ENCODE measurements at places on chromosomes 7 and 10.

DNA sequence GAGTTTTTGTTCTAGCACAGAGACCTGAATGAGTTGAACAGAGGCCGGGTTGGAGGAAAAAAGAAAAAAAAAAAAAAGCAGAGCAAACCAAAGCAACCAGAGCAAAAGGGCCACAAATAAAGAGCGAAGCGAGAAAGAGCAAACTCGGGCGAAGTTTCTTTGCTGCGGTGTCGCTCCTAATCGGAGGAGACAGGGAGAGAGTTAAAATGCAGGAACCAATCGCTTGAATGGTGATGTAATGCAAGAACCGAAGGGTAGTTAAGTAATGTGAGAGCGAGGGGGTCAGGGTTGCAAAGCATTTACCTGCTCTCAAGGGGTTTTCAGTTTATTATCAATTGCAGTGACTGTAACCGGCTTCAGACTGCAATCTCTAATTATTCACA lies 271.7 kb downstream of the TRIL start:
- no peak for DNase-seq

GRCh38 chr10:88987243-88987725 lies 3.3 kb upstream of the FAS start:
- no peak for DNase-seq

- no peak for DNase-seq
Observed at GRCh38 chr7:11212816-11213215, 239.1 kb downstream of the PHF14 start.

DNA sequence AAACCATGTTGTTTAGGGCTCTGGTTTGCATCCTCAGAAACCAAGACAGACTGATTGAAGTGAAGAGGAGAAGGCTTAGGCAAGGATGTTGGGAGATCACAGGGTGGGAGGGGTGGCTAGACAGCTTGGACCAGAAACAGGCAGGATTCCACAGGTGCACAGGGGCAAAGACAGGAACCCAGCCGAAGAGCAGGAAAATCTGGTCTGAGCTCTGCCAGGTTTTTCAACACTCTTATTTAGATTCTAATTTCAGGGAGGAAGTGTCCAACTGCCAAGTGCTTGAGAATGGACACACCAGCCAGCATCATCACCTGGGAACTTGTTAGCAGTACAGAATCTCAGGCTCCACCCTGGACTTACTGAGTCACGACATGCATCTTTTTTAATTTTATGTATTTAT lies 93.8 kb downstream of the MARCHF5 start:
- DNase-seq, result no peak

- no peak for DNase-seq
Observed at GRCh38 chr10:42637142-42637541, 1.2 kb downstream of the ZNF33B start.

DNA sequence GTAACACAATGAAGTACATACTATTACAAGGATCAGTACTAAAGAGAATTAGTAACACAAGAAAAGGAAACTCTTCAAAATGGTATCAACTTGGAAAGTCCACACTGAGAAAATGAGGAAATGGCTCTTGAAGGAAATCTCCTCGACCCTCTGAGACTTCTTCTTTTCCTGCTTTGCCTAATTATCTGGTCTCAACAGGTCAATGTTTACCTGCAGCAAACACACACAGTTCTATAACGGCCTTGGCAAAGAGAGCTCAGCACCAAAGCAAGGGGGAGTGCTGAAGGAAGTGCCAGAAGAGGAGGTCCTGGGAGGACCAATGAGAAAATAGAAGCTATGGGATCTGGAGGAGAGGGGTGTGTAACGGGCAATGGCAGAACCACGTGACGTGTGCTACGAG lies 21.9 kb downstream of the CHCHD3 start:
- DNase-seq, result no peak

GRCh38 chr7:141071260-141071854 lies 2.5 kb upstream of the TMEM178B start:
- DNase-seq, result peak; percentile 46

DNA sequence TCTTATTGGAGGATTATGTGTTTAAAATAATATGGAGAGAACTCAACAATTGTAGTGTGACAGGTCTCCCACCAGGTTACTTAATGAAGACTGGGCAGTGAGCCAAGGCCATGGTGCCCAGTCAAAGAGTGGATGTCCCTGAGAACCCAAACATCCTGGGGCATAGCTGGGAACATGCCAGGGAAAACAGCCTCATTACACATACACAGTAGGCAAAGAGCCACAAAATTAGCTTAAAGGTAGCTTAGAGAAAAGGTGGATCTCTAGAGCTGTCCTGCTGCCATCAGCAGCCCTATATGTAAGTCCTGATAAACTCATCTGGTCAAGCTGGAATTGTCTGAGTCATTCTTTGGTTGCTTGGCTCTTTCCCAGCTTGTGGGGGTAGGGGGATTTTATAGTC lies 287.8 kb downstream of the PHF14 start:
- peak; percentile 81 for DNase-seq

- no peak for DNase-seq
Observed at GRCh38 chr7:77536017-77536412, 1.1 kb upstream of the PTPN12 start.

- no peak for DNase-seq
Observed at GRCh38 chr7:34928052-34928451, 109.2 kb downstream of the DPY19L1 start.

GRCh38 chr7:49937608-49938007 lies 155.4 kb downstream of the ZPBP start:
- DNase-seq, result no peak

DNA sequence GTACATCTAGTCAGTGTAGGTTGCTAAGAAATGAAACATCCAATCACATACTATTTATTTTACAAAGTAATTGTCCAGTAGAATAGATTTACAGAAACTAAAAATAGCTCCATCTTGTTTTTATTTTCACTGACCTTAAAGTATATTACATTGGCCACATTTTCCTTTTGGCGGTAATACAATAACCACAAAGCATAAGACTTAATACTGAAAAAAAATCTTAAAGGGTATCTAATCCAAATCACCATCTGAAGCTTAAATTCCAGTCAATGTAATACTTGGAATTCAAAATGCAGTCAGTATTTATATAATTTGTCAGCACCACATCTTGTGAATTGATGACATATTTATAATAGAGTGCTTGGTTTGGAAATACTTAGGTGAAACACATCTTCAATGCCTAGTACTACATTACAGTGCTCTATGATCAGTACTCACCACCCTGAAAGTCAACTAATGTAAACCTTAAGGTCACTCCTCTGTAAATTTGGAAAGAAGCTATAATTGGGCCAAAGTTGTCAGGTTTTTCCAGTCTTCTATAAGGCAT lies 8.9 kb downstream of the ANKMY2 start:
- no peak for DNase-seq

DNA sequence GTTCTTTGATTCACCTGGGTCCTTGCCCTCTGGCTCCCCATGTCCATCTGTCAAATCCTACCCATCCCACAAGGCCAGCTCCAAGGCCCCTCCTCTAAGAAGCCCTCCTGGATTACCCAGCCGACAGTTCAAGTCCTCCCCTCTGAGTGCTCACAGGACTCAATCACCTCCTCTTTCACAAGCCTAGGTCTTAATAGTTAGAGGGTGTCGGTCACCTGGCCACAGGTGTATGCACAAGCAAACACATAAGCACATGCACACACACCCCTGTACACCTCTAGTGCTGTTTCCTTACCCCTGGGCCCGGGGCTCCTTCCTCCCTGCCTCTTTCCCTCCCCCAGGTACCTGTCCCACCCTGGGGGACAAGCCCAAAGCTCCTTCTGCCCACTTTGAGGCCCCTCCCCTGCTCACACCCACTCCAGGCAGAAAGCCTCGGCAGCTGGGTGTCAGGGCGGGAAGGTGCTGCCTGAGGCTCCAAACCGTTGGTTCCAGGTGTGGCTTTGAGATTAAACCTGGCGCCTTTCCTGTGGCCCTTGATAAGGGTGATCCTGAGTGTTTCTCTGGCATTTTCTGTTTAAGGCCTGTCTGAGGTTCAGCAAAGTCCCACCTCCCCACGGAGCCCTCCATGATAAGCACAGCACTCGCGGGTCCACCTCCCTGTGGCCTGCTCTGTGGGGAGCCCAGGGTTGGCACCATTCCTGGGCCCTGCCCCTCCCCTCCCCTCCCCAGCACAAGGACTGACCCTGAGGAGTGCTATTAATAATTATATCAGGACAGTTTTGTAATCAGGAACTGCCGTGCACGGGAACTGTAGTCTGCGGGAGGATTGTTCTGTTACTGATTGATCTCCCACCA lies 14.6 kb upstream of the AQP1 start:
- peak; percentile 21 for DNase-seq

- DNase-seq, result peak; percentile 60
Observed at GRCh38 chr7:148773334-148773733, 74.6 kb downstream of the CUL1 start.

DNA sequence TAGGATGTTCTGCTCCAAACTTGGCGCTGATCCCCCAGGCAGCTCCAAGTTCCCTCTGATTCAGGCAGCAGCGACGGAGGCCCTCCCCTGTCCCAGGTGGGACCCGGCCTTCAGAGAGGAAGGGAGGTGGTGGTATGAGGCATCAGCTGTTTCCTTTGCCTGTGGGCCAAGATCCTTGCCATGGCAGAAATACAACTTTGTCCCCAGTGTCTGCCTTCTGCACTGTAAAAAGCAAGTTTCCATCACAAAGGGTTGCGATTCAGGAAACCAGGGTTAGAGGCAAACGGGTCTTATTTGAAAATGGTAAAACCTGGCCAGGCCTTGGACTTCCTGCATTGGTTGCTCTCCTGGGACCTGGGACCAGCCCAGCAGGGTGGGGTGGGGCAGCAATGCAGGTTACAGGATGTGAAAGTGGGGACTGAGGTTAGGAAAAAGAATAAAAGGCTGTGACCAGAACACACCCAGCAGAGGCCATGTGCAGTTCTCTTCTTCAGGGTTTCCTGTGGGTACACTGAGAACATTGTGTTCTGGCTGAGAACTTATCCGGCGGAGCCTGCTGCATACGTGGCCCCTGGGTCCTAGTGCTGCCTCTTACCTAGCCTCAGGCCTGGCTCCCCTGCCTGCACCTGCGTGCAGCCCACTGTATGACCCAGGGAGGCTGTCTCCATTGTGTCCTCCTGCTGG lies 25.1 kb upstream of the DDIT4 start:
- peak; percentile 45 for DNase-seq

- DNase-seq, result no peak
Observed at GRCh38 chr7:11831156-11831735, 752 bp downstream of the THSD7A start.

GRCh38 chr7:23494009-23494408 lies 23.7 kb upstream of the IGF2BP3 start:
- no peak for DNase-seq

DNA sequence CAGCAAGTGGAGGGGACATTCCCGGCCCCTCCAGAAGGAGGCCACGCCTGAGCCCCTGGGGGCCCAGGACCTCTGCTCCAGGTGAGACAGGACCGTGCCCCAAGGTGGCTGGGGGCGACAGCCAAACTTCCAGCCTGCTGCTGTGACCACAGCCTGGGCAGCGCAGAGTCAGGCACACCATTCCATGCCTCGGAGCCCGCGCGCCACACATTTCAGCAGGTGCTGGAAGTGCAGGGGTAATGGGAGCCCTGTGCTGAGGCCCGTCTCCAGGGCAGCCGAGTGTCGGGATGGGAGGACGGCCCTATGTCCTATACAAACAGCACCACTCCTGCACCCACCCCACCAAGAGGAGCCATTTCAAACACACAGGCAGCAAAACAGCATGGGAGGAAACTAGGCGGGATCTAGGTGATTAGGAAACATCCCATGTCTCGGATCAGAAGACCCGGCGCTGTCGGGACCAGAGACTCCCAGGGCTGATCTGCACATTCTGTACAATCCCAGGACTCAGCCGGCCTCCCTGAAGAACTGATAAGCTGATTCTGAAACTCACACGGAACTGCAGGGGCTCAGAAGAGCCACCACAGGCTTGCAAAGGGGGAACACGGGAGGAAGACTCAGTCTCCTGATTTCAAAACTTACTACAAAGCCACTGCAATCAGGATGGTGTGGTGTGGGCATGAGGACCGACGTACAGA lies 272.3 kb downstream of the ELFN1 start:
- no peak for DNase-seq

DNA sequence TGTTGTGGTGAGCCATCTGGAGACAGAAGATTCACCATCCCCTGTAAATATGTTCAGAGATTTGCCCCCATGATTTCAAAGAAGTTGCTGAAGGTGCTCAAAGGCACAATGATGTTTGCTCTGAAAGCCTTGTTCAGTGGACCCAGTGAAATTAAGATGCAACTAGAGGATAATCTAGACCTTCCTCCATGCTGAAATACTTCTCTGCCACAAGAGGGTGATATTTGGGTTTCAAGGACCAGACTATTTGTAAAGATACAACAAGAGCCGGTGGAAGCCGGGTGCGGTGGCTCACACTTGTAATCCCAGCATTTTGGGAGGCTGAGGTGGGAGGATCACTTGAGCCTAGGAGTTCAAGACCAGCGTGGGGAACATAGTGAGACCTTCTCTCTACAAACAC lies 13.5 kb upstream of the MSRB2 start:
- DNase-seq, result no peak

GRCh38 chr7:66859794-66860645 lies 61.0 kb upstream of the TMEM248 start:
- DNase-seq, result peak; percentile 69

GRCh38 chr7:8433477-8434289 lies at the start of gene NXPH1:
NXPH1 (plus strand) TSS chr7:8433609.
- peak; percentile 60 for DNase-seq

DNA sequence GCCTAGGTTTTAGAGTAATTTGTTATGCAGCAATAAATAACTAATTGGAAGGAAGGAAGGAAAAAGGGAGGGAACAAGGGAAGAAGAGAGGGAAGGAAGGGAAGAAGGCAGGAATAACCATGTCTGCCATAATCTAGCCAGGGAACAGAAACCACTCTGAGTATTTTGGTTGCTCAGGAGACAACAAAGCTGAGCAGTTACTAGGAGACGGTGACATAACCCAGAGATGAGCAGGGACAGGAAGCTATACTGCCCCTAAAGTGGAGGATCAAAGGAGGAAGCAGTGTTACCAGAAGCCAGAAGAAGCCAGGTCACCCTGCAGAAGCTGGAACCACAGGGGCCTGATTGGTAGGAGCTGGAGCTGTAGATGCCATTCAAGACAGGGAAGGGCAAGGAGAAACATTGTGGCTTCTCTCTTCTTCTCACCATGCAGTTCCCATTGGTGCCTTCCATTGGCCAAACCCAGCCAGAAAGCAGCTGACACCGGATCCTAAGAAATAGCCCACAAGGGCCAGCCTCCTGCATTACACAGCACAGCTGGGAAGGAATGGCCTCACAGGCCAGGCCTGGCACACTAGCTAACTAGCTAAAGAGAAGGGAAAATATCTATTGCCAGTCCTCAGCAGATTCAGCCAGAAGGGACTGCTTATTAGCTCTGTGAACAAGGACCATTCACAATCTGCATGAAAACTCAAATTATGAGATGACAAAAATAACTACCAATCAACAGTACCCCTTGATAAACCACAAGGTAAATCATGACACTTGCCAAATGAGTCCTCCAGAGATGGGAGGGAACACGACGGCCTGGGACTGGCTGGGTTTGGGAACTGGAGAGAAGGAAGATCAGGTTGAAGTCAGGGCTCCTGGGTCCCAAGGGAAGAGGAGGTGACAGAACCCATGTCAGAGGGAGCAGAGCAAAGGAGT lies 184.5 kb upstream of the NFE2L3 start:
- DNase-seq, result peak; percentile 6
